Activated naive CD8-positive, alpha-beta T cell treated with anti-CD3 and anti-CD28 coated beads, Interleukin-2, amount 10 ng/mL, durations not matched to agents 7 days and 5 days (primary cell): ENCODE measurements at places on chromosomes 3 and 15. TPM values are rescaled to one million over a fixed set of nuclear protein-coding genes. Genes with fewer than 3 reads are reported as not detected.

GRCh38 chr15:68337826-68338225, 60.3 kb downstream of the FEM1B start:
- DNase-seq, result no peak
- H3K27me3 ChIP-seq, result peaks cover 5% of the 10 kb centered on the region
- no peaks in the 10 kb centered on the region for H3K4me1 ChIP-seq
- no peaks in the 10 kb centered on the region for H3K36me3 ChIP-seq

DNA sequence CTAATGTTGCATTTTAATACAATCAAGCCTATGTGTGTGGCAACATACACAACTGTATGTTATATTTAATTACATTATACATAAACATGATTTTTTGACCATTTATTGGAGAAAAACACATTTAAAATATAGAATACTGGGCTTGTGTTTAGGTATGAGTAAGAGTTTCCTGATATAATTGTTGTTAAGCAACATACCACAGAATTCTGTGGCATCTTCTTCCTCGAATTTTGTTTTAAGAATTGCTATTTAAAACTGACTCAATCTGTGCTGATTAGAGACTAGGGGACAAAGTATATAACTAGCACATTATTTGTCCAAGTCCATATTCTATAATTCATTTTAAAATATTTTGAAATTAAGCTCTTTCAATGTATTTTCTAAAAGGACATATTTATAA, 376.8 kb upstream of the THBS1 start:
- no peak overlapping the region for H3K4me3 ChIP-seq
- peaks cover 23% of the 10 kb centered on the region for H3K27me3 ChIP-seq
- H3K36me3 ChIP-seq, result no peaks in the 10 kb centered on the region
- H3K27ac ChIP-seq, result no peak overlapping the region
- H3K4me1 ChIP-seq, result no peaks in the 10 kb centered on the region
- DNase-seq, result no peak

DNA sequence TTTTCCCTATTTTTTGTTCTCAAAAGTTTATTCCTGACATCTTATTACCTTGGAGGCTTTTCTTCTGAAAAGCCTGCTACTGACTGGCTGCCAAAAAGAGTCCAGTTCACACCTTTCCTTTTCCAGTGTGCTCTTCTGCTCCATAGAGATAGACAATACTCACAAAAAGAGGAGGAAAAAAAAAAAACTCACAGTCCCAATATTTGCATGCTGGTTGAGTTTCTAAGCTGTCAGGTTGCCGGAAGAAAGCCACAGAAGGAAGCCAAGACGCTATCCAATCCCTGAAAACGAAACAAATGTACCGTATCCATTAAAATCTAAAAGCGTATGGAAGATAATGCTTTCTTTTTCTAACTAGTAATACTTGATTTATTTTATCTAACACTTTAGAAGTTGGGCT, 299.5 kb downstream of the CADM2 start:
- H3K36me3 ChIP-seq, result no peaks in the 10 kb centered on the region
- no peaks in the 10 kb centered on the region for H3K4me1 ChIP-seq
- DNase-seq, result no peak
- H3K27me3 ChIP-seq, result no peaks in the 10 kb centered on the region
- no peak overlapping the region for H3K4me3 ChIP-seq

DNA sequence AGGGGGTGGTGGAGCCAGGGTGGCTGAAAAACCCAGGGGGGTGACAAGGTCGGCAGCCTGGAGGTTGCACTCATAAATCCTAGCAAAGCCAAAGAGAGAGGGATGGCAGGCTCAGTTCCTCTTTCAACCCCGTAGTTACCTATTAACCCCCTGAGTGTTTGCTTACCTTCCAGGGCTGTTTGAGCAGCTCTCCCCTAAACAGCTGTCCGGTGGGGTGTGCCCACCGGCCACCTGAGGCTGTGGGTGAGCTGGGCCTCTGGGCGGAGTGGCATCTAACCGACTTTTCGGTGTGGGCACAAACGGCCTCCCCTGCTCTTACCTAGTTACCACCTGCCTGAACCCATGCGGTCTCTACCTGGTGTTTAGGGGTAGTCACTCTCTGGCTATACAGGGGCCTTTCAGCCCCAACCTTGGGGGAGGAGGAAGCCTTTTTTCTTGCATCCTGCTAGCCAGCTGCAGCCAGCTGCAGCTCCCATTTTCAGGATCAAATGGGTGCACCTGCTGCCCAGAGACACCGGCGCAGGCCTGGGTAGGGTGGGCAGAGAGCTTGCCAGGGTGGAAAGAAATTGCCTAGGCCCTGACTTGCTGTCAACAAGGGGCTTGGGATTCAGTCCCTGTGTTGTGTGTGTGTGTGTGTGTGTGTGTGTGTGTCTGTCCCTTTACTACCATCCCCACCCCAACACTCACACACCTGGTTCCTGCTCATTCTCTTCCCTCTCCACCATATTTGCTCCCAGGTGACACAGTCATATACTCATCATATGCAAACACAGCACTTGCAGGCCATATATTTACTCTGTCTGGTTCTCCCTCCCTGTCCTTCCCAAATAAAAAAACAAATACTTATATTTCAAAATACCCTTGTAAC, 3.7 kb downstream of the DLL4 start:
- H3K27ac ChIP-seq, result no peak overlapping the region
- peaks cover 45% of the 10 kb centered on the region for H3K27me3 ChIP-seq
- H3K4me1 ChIP-seq, result peaks cover 27% of the 10 kb centered on the region
- no peak overlapping the region for H3K4me3 ChIP-seq
- no peaks in the 10 kb centered on the region for H3K36me3 ChIP-seq

GRCh38 chr3:197188963-197189362, 109.4 kb downstream of the DLG1 start:
- no peak for DNase-seq
- no peak overlapping the region for H3K4me3 ChIP-seq
- H3K27me3 ChIP-seq, result no peaks in the 10 kb centered on the region
- H3K27ac ChIP-seq, result no peak overlapping the region
- peaks cover 7% of the 10 kb centered on the region for H3K4me1 ChIP-seq
- H3K36me3 ChIP-seq, result peaks cover 8% of the 10 kb centered on the region

GRCh38 chr15:78666010-78666409, 25.0 kb upstream of the CHRNB4 start:
- no peaks in the 10 kb centered on the region for H3K4me1 ChIP-seq
- DNase-seq, result no peak
- H3K4me3 ChIP-seq, result no peak overlapping the region
- no peaks in the 10 kb centered on the region for H3K36me3 ChIP-seq
- peaks cover 13% of the 10 kb centered on the region for H3K27me3 ChIP-seq

DNA sequence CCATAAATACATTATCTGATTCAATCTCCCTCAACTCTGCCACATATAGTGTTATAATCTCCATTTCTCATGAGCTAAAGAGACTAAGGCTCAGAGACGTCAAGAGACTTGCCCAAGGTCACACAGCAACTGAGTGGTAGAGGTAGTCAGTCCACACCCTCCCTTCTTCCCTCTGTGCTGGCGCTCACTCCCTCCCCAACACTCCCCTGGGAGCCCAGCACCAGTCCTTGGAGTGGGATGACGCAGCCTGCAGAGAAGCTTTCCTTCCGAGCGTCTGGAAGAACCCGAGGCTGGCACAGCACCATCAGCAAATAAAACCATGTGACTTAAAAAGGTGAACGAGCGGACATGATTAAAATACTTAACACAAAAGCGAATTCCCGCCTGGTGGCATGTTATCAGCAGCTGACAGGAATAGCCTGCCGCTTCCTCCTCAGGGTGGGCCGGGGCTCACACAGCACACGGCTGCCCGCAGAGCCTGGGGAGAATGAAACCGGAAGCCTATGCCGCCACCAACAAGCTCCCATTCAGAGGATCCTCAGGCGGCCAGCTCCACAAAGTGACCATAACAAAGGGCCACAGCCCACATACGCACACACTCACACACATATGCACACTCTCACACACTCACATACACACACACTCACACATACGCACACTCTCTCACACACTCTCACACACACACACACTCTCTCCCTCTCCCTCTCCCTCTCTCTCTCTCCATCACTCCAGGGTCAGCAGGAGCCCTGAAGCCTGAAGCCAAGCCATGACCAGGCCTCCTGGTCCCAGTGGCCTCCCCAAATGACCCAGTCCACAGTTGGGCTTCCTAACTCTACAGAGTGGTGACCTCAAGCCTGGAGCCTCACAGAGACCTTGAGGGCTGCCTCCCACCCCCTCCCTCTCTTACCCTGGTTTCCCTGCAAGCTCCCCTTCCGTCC, 120.5 kb downstream of the XXYLT1 start:
- H3K36me3 ChIP-seq, result peaks cover 3% of the 10 kb centered on the region
- H3K27me3 ChIP-seq, result no peaks in the 10 kb centered on the region
- H3K4me3 ChIP-seq, result peak overlapping the region; percentile 81
- DNase-seq, result peak; percentile 38

DNA sequence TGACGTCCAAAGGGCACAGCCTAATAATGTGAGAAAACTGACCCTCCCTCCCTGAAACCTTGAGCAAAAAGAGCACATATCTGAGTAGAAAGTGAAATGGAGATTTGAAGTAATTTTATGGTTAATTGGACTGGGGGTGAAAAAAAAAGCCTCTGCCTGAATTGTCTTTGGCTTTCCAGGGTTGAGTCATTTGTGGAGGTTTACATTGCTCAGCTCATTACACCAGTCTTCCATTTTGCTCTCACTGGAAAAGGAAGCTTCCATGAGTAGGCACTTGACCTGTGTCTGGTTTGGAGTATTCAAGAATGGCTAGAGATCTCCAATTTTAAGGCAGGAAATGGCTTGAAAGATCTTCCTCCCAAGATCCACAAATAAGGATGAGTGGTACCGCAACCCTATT, 273.9 kb downstream of the PDCD6IP start:
- H3K36me3 ChIP-seq, result no peaks in the 10 kb centered on the region
- no peak for DNase-seq
- H3K27me3 ChIP-seq, result no peaks in the 10 kb centered on the region

DNA sequence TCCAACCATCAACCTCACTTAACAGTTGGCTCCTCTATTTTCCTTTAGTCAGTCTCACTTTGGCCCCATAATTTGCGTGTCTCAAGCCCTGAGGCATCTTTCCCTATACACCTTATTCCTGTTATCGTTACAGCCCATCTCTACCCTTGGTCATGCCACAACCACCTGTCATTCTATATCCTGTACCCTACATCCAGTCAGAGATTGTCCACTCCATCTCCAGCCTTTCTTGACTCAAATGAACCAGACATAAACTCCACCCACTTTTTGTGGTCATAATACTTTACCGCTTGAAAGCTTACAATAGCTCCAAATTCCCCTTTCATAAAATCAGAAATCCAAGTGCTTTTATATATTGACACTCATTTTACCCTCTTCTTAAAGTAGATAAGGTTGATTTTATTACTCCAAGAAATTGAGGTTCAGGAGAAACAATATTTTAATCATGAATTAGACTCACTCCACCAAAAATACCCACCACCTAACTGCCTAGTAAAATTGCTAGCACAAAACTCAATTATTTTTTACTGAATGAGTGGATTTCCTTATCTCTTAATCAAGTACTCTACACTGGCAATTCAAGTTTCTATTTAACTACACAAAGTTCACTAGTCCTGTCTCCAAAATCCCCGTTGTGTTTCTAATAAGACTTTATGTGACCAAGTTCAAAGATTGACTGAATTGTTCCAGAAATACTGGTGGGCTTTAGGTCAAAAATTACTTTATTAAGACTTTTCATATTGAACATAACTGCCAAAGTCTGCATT, 9.1 kb downstream of the CCR4 start:
- no peak for DNase-seq
- peaks cover 20% of the 10 kb centered on the region for H3K4me1 ChIP-seq
- H3K27ac ChIP-seq, result no peak overlapping the region
- H3K4me3 ChIP-seq, result no peak overlapping the region
- H3K36me3 ChIP-seq, result peaks cover 6% of the 10 kb centered on the region

- H3K27ac ChIP-seq, result no peak overlapping the region
- no peak for DNase-seq
Measured at GRCh38 chr3:81829937-81830336, 68.5 kb upstream of the GBE1 start.

PLA1A gene
- not detected for total RNA-seq

GRCh38 chr15:84908564-84908963, 24.1 kb downstream of the SLC28A1 start:
- H3K27ac ChIP-seq, result no peak overlapping the region
- H3K4me1 ChIP-seq, result peaks cover 9% of the 10 kb centered on the region
- no peak for DNase-seq
- no peaks in the 10 kb centered on the region for H3K27me3 ChIP-seq
- H3K36me3 ChIP-seq, result no peaks in the 10 kb centered on the region

- no peak overlapping the region for H3K4me3 ChIP-seq
- H3K4me1 ChIP-seq, result no peaks in the 10 kb centered on the region
- H3K27ac ChIP-seq, result no peak overlapping the region
- no peaks in the 10 kb centered on the region for H3K27me3 ChIP-seq
- no peak for DNase-seq
Measured at GRCh38 chr3:135454890-135455289, 510.6 kb upstream of the PPP2R3A start.

RGMA gene
- total RNA-seq, result not detected

GRCh38 chr15:92288755-92289154, 104.9 kb upstream of the ST8SIA2 start:
- H3K27ac ChIP-seq, result peak overlapping the region; percentile 24
- no peaks in the 10 kb centered on the region for H3K36me3 ChIP-seq
- H3K4me1 ChIP-seq, result peaks cover 4% of the 10 kb centered on the region
- no peak for DNase-seq
- H3K27me3 ChIP-seq, result peaks cover 28% of the 10 kb centered on the region
